ENCODE measurements at places on chromosomes 11 and 22.
A peak's percentile ranks its signal among the peaks of the same experiment; 100 is the strongest.

DNA sequence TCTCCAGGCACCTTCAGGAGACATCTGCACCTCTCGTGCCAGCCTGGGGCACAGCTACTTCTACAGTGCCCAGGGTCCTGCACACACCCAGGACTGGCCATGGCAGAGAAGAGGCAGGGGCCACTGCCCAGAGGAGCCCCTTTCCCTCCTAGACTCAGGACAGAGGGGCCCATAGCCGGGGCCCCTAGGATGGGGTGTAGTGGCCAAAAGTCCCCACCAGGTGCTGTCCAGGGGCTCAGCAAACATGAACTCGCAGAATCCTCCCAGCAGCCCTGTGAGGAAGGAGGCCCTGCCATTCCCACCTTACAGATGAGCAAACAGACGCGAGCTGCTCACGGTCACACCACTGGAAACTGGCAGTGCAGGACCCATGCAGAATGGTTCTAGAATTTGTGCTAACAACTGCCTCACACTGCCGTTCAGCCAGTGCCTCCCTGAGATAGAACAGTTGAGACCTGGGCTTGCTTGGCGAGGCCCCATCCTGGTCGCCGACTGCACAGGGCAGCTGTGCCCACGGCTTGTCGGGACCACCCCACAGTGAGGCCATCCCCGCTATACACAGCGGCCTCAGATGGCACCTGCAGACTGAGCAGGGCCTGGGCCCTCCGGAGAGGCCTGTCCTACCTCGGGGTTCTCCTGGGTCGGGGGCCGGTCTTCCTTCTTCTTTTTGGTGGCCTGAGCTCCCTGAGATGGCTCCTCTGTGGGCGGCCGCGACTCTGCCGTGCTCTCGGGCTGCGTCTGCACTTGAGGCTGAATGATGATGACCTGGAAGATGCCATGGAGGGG lies 96.4 kb downstream of the PHF21B start:
- DNase-seq: no peak

DNA sequence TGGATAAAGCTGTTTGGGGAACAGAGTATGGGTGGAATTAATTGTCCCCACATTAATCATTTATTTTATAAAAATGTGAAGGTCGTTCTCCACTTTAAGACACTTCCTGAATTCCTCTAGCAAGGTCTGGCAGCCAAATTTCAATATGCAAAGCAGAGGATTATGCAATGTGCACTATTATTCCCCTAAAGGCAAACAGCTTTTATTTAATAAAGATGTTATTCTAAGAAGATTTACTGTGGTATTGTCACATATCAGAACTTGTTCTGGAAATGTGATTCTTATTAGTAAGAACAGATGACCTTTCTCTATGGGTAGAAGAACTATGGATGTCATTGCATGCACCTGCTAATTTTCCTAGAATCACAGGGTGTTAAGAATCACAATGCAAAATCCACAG lies 1128.8 kb upstream of the CCDC90B start:
- no peak for DNase-seq

DNA sequence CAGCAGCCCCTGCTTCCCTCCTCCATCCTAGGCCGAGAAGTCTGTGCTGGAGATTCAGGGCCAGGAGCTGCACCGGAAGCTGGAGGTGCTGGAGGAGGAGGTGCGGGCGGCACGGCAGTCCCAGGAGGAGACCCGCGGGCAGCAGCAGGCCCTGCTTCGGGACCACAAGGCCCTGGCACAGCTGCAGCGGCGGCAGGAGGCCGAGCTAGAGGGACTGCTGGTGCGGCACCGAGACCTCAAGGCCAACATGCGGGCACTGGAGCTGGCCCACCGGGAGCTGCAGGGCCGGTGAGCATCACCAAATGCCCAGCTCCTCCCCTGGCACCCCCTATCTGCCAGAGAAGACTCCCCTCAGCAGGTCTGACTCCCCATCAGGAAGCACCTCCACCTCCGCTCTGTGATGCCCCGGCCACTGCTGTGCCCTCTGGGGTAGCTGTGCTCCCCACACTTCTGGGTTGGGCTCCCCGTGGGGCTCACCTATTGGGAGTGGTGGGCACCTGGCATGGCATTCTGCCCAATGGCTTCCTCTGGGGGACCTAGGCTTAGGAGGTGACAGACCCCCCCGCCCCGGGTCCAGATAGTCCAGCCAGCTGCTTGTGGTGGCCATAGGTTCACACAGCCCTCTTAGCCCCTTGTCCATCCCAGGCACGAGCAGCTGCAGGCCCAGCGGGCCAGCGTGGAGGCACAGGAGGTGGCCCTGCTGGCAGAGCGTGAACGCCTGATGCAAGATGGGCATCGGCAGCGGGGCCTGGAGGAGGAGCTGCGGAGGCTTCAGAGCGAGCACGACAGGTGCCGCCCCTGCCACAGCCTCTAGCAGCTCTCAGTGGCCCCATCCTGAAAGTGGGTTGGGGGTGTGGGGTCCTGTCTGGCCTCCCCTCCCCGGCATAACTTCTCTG lies 6.6 kb upstream of the RPS6KA4 start:
- no peak for DNase-seq

GRCh38 chr11:119223856-119224255 lies 17.7 kb downstream of the CBL start:
- DNase-seq: no peak

- no peak for DNase-seq
These were observed 2.6 kb upstream of the SMDT1 start for GRCh38 chr22:42076764-42077485.

DNA sequence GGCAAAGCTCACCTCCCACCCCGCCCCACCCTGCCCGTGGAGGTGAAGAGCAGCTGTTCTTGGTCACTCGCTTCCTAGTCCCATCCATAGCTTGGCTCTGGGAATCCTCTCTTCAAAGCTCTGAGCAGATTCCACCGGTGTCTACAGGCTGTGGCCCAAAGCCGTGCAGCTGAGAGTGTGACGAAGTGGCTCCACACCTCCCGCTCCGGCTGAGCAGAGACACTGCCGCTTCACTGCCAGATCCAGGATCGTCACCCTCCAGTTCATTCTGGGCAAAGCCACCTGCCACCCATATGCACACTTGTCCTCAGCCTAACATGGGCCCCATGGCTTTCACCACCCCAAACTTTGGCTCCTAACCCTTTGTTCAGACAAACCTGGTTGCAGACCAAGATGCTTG lies 532.9 kb upstream of the B3GAT1 start:
- no peak for DNase-seq

GRCh38 chr11:61131186-61131585 lies 28.9 kb downstream of the CD5 start:
- DNase-seq: no peak

GRCh38 chr11:123308077-123308476 lies 113.0 kb upstream of the CLMP start:
- DNase-seq: no peak

DNA sequence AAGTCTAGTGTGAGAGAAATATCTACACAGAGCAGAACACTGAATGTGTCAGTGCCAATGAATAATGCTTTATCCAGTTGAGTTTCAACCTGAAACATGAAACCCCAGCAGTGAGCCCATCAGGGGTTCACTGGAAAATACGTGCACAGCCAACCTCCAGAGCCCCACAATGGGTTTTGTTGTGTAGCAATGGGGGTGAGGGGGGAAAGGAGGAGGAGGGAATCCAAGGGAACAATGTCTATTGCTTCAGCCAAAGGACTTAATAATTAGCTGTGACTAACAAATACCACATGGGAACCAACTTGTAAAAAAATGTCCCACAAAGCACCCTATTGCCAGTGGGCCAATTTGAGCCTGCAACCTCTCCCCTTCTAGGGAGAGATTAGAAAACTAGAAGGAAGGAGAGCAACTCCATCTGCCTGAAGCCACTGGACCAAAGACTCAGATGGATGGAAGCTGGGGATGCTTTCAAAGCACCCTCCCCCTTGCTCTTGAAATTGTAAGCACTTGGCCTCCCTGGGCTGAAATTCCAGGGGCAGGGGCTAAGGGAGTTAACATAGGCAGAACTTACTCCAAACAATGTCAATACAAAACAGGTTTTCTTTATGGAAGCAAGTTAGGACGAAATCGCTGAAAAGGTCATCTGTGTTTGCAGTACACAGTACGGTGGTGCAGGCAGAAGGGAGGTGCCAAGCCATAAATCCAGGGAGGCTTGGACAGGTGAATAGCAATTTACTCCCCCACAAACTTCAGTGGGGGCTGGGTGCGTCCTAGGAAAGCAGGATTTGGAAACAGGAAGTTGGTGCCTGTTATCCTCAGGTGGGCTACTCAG lies 99.8 kb downstream of the ARL14EP start:
- no peak for DNase-seq

DNA sequence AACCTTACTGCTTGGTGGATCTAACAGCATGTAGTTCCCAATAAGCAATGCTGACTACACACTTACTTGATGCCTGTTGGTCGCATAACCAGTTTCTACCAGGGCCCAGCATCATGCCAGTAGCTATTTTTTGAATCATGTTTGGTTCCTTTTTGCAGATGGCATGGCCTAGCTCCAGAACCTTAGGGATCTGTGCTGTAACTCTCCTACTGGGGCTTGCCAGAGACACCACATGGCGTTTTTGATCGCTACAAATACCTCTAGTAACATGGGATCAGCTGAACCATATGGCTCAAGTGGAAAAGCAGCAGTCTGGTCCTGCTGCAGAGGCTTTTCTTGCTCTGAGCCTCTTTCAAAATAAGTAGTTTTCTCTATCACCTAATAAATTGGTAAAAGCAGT lies 654.6 kb upstream of the API5 start:
- DNase-seq: no peak

DNA sequence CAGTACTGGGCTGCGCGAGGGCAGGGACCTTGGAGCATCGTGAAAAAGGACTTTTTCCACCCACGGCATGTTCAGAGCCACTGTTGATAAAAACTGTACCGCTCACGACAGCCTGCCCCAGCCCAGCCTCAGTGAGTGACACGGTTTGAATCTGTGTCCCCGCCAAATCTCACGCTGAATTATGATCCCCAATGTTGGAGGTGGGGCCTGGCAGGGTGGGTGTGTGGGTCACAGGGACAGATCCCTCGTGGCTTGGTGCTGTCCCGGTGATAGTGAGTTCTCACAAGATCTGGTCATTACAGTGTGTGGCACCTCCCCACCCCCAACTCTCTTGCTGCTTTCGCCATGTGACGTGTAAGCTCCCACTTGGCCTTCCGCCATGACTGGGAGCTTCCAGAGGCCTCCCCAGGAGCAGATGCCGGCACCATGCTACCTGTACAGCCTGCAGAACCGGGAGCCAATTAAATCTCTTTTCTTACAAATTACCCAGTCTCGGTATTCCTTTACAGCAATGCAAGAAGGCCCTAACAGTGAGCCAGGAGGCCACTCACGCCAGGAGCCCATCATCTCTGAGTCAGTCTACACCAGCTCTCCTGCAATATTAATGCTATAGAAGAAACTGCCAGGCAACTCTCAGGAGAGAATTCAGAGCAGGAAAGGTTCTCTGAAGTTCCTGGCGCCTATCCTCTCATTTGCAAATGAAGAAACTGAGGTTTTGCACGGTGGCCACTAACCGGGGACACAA lies 1.3 kb downstream of the TOLLIP start:
- no peak for DNase-seq

- DNase-seq: no peak
These were observed 18.8 kb downstream of the SAMM50 start for GRCh38 chr22:43974028-43974545.

- no peak for DNase-seq
These were observed 45.6 kb downstream of the PISD start for GRCh38 chr22:31616315-31616980.

DNA sequence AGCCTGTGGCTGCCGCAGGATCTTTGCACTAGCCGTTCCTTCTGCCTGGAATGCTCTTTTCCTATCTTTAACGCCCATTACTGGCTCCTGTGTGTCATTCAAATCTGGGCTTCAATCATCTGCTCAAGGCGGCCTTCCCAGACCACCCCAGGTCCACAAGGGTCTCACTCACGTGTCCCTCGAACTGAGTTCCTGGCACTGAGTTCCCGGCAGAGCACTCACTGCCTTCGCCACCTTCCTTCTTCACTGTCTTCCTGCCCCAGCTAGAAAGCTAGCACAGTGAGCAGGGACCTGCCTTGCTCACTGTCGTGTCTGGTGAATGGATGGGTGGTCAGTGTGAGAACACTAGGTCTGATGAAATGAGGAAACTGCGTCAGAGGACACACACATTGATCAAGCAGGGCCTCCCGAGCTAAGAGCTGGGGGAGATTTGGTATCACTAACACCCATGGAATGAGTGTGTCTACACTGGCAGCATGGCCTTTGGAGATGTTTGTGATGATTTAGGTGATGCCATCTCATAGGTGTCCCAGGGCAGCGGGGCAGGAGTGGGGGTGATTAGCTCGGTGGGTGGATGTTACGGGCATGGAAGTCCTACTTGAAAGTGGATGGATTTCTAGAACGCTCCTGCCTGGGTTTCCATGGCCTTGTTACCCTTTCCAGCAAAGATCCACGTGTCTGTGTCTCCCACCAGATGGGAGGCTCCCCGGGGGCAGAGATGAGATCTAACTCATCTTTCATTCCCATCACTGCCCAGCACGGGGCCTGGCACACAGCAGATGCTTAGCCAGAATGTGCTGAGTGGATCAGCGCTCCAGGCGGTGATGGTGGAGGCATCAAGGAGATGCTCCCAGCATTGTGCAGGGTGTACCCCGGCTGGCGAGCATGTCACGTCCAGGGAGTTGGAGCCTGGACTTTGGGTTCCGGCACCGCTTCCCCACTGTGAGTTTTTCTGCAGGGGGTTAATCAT lies 64.5 kb downstream of the SHISAL1 start:
- no peak for DNase-seq

DNA sequence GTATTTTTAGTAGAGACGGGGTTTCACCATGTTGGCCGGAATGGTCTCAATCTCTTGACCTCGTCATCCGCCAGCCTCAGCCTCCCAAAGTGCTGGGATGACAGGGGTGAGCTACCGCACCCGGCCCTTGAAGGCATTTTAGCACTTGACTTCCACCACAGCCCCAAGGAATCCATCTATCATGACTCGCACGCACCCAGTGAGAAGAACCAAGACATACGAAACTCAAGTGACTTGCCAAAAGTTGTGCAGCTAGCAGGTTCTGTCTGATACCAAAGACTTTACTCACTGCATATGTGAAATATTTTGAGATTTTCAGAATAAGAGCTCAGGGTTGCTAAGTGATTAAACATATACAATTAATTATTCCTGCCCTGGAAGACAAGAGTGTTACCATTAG lies 21.0 kb downstream of the FLI1 start:
- no peak for DNase-seq

GRCh38 chr11:9601037-9601875 lies 27.8 kb downstream of the WEE1 start:
- peak; percentile 34 for DNase-seq

- no peak for DNase-seq
These were observed 96.5 kb downstream of the DSCAML1 start for GRCh38 chr11:117700551-117700950.

DNA sequence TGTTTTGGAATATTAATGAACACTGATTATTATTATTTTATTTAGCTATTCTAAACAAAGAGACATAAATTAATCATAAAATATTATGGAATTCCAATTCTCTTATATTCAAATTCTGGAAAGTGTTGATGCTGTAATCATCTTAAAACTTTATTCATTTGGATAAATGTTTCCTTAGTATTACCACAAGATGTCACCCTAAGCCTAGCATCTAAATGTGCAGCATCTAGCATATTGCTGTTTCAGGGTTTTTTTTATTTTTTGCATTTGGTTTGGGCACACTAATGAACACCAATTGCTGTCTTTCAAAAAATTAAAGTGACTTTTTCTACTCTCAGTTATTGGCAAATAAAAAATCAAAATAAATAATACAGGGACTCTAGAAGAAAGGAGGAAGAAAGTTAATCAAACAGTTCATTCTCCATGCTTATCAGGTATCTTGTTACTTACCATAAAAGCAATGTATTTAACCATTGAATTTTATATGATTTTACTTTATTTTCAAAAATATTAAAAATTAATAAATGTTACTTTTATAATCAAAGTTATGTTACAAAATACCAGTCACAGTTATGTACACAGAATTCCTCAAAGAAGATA lies 31.8 kb downstream of the DLG2 start:
- no peak for DNase-seq

GRCh38 chr22:32808038-32808445 lies 6.5 kb downstream of the TIMP3 start:
- no peak for DNase-seq
